ENCODE measurements at places on chromosomes 13 and 19.

DNA sequence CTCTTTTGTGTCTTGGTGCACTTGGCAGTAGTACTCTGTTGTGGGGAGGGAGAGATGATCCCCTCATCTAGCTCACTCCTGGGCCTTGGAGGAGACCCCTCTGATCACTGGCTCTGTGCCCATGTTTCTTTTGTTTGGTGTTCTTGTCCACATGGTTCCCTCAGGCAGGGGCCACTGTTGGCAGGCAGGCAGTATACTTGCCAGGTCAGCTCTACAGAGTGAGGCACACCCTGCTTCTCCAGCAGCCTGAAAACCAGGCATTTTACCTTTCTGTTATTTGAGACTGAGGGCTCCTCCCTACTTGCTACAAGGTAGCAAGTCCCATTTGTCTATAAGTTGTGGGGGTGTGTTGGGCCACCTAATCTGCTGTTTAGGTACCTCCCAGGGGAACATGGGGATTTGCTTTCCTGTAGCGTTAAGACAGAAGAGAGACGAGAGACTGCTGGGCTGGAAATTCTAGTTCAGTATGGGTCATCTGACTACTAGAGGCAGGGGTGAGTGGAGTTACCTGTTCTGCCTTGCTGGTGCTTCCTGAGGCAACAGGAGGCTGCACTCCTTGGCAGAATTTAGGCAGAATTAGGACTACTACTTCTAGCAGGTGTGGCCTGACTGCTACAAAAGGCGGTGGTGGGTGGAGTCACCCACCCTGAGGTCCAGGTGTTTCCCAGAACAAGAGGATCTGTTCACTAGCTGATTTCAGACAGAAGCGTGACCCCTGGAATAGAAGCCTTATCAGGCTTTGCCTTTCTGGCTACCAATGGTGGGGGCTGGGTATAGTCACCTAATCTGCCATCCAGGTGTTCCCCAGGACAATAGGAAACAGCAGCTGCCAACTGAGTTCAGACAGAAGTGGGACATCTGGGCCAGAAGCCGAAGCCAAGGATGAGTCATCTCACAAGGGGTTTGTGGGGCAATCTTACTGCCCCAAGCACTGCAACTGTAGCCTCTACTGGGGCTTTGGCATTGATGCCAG is 843.0 kb upstream of the ATXN8OS start:
- no peaks in the 10 kb centered on the region for H3K36me3 ChIP-seq
- no peak overlapping the region for H3K4me3 ChIP-seq
- H3K4me1 ChIP-seq = no peaks in the 10 kb centered on the region
- H3K27me3 ChIP-seq = no peaks in the 10 kb centered on the region

GRCh38 chr13:102838273-102838672 is 7.6 kb upstream of the ERCC5 start:
- no peak overlapping the region for H3K4me3 ChIP-seq
- no peak for DNase-seq
- H3K4me1 ChIP-seq = no peaks in the 10 kb centered on the region
- H3K36me3 ChIP-seq = peaks cover 5% of the 10 kb centered on the region

GRCh38 chr13:43329702-43330101 is 306.3 kb downstream of the DNAJC15 start:
- no peaks in the 10 kb centered on the region for H3K27me3 ChIP-seq
- DNase-seq = no peak
- H3K27ac ChIP-seq = no peak overlapping the region
- H3K4me1 ChIP-seq = peaks cover 22% of the 10 kb centered on the region
- H3K4me3 ChIP-seq = no peak overlapping the region

- H3K4me1 ChIP-seq = peaks cover 48% of the 10 kb centered on the region
- no peak for DNase-seq
- no peaks in the 10 kb centered on the region for H3K27me3 ChIP-seq
- peak overlapping the region; percentile 14 for H3K4me3 ChIP-seq
- H3K36me3 ChIP-seq = no peaks in the 10 kb centered on the region
Measured at GRCh38 chr13:20128459-20128931, 32.4 kb downstream of the GJA3 start.

DNA sequence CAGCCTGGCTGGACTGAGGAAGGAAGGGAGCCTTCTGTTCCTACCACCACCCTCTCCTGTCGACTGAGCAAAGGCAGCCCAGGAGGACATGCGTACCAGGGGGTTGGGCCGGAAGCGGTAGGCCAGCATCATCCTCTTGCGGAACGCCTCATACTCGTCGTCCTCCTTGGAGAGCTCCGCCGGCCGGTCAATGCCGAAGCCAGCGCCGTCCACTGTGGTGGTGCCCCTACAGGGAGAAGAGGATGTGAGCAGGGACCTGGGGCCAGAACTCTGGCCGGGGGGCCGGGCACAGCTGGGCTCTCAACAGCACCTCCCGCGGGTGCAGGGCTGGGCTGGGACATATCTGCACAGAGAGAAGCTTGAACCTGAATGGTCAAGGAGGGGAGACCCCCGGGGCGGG is 3.8 kb upstream of the TM6SF2 start:
- H3K27ac ChIP-seq = no peak overlapping the region
- no peaks in the 10 kb centered on the region for H3K4me1 ChIP-seq
- H3K4me3 ChIP-seq = no peak overlapping the region
- no peaks in the 10 kb centered on the region for H3K27me3 ChIP-seq
- DNase-seq = no peak

- H3K4me1 ChIP-seq = peaks cover 6% of the 10 kb centered on the region
- H3K4me3 ChIP-seq = no peak overlapping the region
- no peaks in the 10 kb centered on the region for H3K36me3 ChIP-seq
- H3K27ac ChIP-seq = no peak overlapping the region
Measured at GRCh38 chr13:89925107-89925506, 1422.4 kb upstream of the MIR17HG start.

DNA sequence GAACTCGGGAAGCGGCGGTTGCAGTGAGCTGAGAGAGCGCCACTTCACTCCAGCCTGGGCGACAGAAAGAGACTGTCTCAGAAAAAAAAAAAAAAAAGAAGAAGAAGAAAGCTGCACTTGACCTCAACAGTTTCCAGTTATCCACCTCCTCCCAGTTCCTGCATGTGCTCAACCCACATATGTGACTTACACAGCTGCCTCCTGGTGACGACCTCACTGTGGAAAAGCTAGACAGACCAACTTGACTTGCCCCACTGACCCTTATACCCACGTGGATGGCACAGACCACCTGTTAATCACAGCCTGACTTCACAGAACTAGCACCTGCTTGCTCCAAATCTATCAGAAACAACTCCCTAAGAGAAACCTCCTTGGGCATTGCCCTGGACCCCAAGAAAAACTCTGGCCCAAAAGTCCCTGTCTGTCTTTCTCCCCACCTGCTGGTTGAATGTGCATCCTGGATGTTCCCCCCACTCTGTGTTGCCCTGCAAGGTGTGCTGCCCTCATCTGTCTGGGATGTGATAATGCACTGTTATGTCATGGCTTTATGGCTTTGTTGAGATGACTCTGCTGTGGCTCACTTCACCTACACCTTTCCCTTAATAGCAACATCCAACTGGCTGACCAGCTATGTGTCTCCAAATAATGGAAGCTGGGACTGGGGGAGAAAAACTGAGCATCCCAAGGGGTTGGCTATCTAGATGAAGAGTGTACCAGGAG is 2.8 kb downstream of the ZNF20 start:
- H3K4me1 ChIP-seq = peaks cover 6% of the 10 kb centered on the region
- H3K36me3 ChIP-seq = peaks cover 28% of the 10 kb centered on the region
- no peak overlapping the region for H3K27ac ChIP-seq
- H3K27me3 ChIP-seq = no peaks in the 10 kb centered on the region
- DNase-seq = no peak

DNA sequence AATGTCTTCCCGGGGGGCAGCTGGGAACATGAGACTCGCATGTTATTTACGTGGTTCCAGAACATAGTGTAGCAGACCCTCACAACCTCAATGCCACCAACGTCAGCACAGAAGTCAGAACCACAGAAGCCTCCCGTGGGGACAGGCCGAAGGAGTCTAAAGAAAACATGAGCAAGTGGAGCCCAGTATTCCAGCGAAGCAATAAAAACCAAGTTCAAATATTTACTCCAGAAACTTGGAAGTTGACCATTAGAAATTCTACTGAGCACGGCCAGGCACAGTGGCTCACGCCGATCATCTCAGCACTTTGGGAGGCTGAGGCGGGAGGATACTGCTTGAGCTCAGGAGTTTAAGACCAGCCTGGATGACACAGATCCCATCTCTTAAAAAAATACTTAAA is 17.9 kb upstream of the ATP8B3 start:
- no peak overlapping the region for H3K27ac ChIP-seq
- no peak overlapping the region for H3K4me3 ChIP-seq
- H3K36me3 ChIP-seq = no peaks in the 10 kb centered on the region
- H3K4me1 ChIP-seq = no peaks in the 10 kb centered on the region

DNA sequence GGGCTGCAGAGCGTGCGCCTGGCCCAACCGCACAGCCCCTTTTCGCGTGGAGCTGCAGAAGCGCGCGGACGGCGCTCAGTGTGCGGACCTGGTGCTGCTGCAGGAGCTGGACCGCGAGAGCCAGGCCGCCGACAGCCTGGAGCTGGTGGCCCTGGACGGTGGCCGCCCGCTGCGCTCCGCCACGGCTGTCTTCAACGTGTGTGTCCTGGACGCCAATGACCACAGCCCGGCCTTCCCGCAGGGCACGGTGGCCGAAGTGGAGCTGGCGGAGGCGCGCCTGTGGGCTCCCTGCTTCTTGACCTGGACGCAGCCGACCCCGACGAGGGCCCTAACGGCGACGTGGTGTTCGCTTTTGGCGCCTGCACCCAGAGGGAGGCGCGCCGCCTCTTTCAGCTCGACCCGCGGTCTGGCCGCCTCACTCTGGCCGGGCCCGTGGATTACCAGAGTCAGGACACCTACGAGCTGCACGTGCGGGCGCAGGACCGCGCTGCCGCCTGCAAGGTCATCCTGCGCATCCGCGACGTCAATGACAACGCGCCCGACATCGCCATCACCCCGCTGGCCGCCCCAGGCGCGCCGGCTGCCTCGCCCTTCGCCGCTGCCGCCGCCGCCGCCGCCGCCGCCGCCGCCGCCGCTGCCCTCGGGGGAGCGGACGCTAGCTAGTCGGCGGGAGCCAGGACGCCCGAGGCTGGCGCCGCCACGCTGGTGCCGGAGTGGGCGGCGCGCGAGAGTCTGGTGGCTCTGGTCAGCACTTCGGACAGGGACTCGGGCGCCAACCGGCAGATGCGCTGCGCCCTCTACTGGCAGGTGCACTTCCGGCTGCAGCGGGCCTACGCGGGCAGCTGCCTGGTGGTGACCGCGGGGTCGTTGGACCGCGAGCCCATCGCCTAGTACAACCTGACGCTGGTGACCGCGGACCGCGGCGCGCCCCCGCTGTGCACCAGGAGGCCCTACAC is 172.2 kb downstream of the OLFM4 start:
- no peaks in the 10 kb centered on the region for H3K4me1 ChIP-seq
- no peaks in the 10 kb centered on the region for H3K36me3 ChIP-seq
- H3K27ac ChIP-seq = no peak overlapping the region
- peaks cover 13% of the 10 kb centered on the region for H3K27me3 ChIP-seq
- peak; percentile 58 for DNase-seq
- H3K4me3 ChIP-seq = peak overlapping the region; percentile 22

- H3K27ac ChIP-seq = no peak overlapping the region
- H3K4me1 ChIP-seq = peaks cover 6% of the 10 kb centered on the region
- H3K27me3 ChIP-seq = no peaks in the 10 kb centered on the region
- no peak overlapping the region for H3K4me3 ChIP-seq
- no peaks in the 10 kb centered on the region for H3K36me3 ChIP-seq
Measured at GRCh38 chr13:103066781-103067345, 646 bp upstream of the SLC10A2 start.

DNA sequence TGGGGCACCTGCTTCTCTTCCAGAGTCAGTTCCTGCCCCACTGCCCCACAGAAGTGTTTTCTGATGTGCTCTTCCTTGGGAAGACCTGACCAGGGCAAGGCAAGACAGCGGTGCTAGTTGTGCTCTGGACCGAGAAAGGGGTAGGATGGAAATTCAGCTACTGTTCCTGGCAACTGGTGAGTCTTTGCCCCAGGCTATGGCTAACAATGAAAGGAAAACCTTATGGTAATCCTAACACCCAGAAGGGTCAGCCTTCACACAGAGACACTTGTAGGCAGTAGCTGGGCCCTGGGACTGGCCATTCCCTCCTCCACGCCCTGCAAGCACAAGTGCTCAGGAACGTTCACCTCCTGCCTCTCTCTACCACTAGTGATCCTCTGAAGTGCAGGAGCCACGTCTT is 9.6 kb upstream of the CYSLTR2 start:
- no peak for DNase-seq
- no peaks in the 10 kb centered on the region for H3K36me3 ChIP-seq
- H3K4me1 ChIP-seq = no peaks in the 10 kb centered on the region
- H3K27me3 ChIP-seq = no peaks in the 10 kb centered on the region
- no peak overlapping the region for H3K4me3 ChIP-seq

GRCh38 chr19:45352914-45353796 is 12.6 kb downstream of the KLC3 start:
- no peaks in the 10 kb centered on the region for H3K4me1 ChIP-seq
- H3K27ac ChIP-seq = no peak overlapping the region
- H3K36me3 ChIP-seq = peaks cover 36% of the 10 kb centered on the region
- H3K4me3 ChIP-seq = no peak overlapping the region
- no peaks in the 10 kb centered on the region for H3K27me3 ChIP-seq

DNA sequence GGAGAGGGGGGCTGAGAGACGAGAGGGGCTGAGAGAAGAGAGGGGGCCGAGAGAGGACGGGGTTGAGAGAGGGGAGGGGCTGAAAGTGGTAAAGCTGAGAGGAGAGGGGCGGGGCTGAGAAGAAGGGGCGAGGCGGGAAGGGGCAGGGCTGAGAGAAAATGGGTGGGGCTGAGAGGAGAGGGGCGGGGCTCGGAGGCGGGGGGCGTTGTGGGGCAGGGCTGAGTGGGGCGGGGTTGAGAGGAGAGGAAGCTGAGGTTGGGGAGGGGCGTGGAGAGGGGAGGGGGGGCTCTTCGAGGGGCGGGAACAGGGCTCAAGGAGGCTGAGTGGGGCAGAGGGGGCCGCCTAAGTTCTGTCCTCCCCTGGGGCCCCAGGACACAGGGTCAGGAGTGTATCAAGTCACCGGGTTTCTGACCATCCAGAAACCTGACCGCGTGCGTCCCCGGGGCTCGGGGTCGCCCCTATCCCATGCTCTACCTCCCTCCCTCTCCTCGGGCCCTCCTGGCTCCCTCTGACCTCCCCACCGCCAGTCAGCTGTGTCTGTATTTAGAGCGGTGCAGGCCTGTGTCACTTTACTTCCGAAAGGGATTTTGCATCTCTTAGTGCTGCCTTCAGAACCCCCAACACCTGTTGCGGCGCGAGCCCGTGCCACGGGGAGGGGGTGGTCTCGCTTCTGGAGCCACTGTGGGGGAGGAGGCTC is 38.6 kb upstream of the SEMA6B start:
- H3K27ac ChIP-seq = peak overlapping the region; percentile 38
- H3K36me3 ChIP-seq = no peaks in the 10 kb centered on the region
- peaks cover 5% of the 10 kb centered on the region for H3K4me1 ChIP-seq
- H3K27me3 ChIP-seq = no peaks in the 10 kb centered on the region
- peak overlapping the region; percentile 10 for H3K4me3 ChIP-seq

GRCh38 chr13:51683597-51683996 is 99.3 kb downstream of the WDFY2 start:
- no peaks in the 10 kb centered on the region for H3K36me3 ChIP-seq
- no peaks in the 10 kb centered on the region for H3K27me3 ChIP-seq
- no peak for DNase-seq
- no peak overlapping the region for H3K27ac ChIP-seq

GRCh38 chr19:5949792-5950305 is 28.1 kb downstream of the RANBP3 start:
- H3K36me3 ChIP-seq = no peaks in the 10 kb centered on the region
- H3K27ac ChIP-seq = no peak overlapping the region
- no peaks in the 10 kb centered on the region for H3K27me3 ChIP-seq
- DNase-seq = no peak
- H3K4me1 ChIP-seq = peaks cover 45% of the 10 kb centered on the region

- no peak overlapping the region for H3K4me3 ChIP-seq
- H3K4me1 ChIP-seq = no peaks in the 10 kb centered on the region
- no peaks in the 10 kb centered on the region for H3K27me3 ChIP-seq
- DNase-seq = peak; percentile 34
- H3K36me3 ChIP-seq = peaks cover 29% of the 10 kb centered on the region
Measured at GRCh38 chr13:25249001-25249543, 38.2 kb downstream of the MTMR6 start.

- peaks cover 5% of the 10 kb centered on the region for H3K4me1 ChIP-seq
- DNase-seq = no peak
- H3K27me3 ChIP-seq = no peaks in the 10 kb centered on the region
Measured at GRCh38 chr19:13797870-13798269, 2.6 kb downstream of the ZSWIM4 start.

All from cardiac muscle cell (in vitro differentiated cells and primary cell).